ENCODE measurements at places on chromosomes 4 and X.

- H3K36me3 ChIP-seq = no peaks in the 10 kb centered on the region
- no peaks in the 10 kb centered on the region for H3K4me1 ChIP-seq
- no peak overlapping the region for H3K27ac ChIP-seq
- no peaks in the 10 kb centered on the region for H3K27me3 ChIP-seq
- no peak overlapping the region for H3K4me3 ChIP-seq
- no peak for DNase-seq
Observed at GRCh38 chr4:20944961-20945360, 244.7 kb downstream of the PACRGL start.

- no peak for DNase-seq
- no peak overlapping the region for H3K27ac ChIP-seq
- no peaks in the 10 kb centered on the region for H3K36me3 ChIP-seq
- H3K4me1 ChIP-seq = peaks cover 7% of the 10 kb centered on the region
- H3K4me3 ChIP-seq = no peak overlapping the region
- H3K27me3 ChIP-seq = no peaks in the 10 kb centered on the region
Observed at GRCh38 chrX:150062292-150063137, 124.2 kb upstream of the EOLA2 start.

DNA sequence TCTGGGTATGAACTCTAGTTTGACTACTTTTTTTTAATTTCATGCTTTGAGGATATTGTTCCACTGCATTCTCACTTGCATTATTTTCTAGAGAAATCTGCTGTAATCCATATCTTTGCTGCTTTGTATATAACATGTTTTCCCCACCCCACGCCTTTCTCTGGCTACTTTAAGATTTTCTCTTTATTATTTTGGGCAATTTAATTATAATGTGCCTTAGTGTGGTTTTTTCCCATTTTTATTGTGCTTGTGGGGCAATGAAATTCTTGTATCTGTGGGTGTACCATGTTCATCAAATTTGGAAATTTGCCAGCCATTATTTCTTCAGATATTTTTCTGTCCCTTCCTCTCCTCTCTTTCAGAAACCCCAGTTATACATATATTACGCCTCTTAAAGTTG is 15.1 kb upstream of the PPP2R2C start:
- no peaks in the 10 kb centered on the region for H3K36me3 ChIP-seq
- no peak overlapping the region for H3K27ac ChIP-seq

GRCh38 chrX:38055170-38055847 is 49.0 kb downstream of the SYTL5 start:
- no peak for DNase-seq
- H3K36me3 ChIP-seq = no peaks in the 10 kb centered on the region
- no peak overlapping the region for H3K27ac ChIP-seq
- H3K27me3 ChIP-seq = no peaks in the 10 kb centered on the region

- H3K4me1 ChIP-seq = no peaks in the 10 kb centered on the region
- no peak overlapping the region for H3K4me3 ChIP-seq
- no peaks in the 10 kb centered on the region for H3K27me3 ChIP-seq
- peak; percentile 46 for DNase-seq
- H3K27ac ChIP-seq = no peak overlapping the region
Observed at GRCh38 chr4:84319124-84319523, 180.0 kb downstream of the NKX6-1 start.

DNA sequence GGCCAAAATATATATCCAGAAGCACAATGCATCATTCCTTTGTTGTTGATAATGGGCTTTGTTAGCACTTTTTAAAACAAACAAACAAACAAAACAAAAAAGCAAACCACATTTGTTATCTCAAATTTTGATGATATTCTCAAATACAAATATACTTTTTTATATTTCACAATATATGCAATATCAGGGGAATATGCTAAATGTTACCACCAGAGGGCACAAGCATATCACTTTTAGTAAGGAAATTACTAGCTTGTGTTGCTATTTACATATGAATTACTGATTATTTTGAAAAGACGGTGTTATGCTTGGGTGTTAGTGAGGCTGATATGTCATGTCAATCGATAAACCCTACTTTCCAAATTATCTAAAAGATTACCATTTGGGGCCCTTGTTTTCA is 29.1 kb downstream of the RIPPLY1 start:
- H3K27me3 ChIP-seq = peaks cover 8% of the 10 kb centered on the region
- H3K4me3 ChIP-seq = no peak overlapping the region
- no peaks in the 10 kb centered on the region for H3K4me1 ChIP-seq
- DNase-seq = no peak
- H3K36me3 ChIP-seq = no peaks in the 10 kb centered on the region
- H3K27ac ChIP-seq = no peak overlapping the region

DNA sequence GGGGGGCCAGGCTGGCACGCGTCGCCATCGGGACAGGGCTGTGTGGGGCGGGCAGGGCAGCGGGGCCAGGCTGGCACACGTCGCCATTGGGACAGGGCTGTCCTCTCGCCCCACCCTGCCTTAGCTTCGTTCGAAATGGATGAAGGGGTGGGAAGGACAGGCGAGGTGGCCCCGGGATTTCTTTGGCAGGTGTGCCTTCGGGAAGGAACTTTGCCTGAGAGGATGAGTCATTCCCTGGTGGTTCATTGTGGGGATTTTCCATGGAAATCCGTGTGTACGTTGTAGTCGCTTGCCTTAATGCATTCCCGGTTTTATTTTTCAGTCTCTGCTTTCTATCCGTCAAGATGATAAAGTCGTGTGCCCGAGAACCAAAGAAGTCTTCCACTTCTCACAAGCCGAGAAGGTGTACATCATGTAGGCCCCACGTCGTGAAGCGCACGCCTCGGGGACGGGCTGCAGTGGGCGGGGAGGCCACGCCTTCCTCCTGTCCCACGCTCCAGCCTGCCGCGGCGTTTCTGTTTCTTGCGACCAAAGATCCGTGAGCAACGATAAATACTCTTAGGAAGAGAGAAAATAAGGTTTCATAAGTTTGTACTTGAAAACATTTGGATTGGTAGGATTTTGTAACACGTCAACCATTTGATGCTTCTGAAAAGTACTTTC is 8.1 kb upstream of the UVSSA start:
- no peaks in the 10 kb centered on the region for H3K4me1 ChIP-seq
- H3K27ac ChIP-seq = no peak overlapping the region
- H3K36me3 ChIP-seq = peaks cover 71% of the 10 kb centered on the region

DNA sequence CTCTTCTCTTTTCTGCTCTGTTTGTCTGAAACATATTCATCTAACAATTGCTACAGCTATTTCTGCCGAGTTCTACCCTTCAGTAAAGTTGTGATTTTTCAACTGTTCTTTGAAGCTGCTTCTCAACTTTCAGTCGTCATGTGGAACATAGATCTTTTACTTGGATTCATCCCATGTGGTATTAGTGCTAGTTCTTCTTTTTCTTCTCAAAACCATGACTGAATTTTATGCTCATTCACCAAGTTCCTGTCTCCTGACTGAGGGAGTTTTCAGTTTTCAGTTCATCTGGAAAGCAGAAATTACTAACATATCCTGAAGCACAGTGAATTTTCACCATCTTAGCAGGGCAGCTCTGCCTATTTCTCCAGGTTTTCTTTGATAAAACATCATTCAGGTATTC is 12.1 kb downstream of the ACSL4 start:
- H3K4me1 ChIP-seq = no peaks in the 10 kb centered on the region
- DNase-seq = no peak
- H3K36me3 ChIP-seq = no peaks in the 10 kb centered on the region
- H3K27me3 ChIP-seq = no peaks in the 10 kb centered on the region
- no peak overlapping the region for H3K27ac ChIP-seq

DNA sequence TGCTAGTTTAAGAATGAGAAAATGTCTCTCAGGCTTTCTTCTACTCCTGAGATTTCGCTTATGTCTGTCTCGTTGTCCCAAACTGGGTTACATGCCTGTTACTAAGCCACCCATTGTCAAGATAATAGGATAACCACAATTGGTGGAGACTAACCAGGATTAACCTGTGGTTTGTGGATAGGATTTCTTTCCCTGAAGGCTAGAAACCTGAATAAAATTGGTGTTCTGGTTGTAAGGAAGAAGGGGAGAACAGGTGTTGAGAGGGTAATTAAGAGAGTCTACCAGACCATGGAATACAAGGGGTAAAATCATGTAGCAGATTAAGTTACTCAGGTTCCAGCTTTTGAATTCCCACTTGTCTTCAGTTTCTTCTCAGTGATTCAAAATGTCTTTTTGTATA is 225.4 kb downstream of the CPE start:
- no peak overlapping the region for H3K27ac ChIP-seq
- no peaks in the 10 kb centered on the region for H3K36me3 ChIP-seq
- no peak overlapping the region for H3K4me3 ChIP-seq
- DNase-seq = no peak
- H3K27me3 ChIP-seq = no peaks in the 10 kb centered on the region
- no peaks in the 10 kb centered on the region for H3K4me1 ChIP-seq

- no peak overlapping the region for H3K27ac ChIP-seq
- no peaks in the 10 kb centered on the region for H3K27me3 ChIP-seq
- DNase-seq = no peak
- H3K4me3 ChIP-seq = no peak overlapping the region
- no peaks in the 10 kb centered on the region for H3K4me1 ChIP-seq
- H3K36me3 ChIP-seq = no peaks in the 10 kb centered on the region
Observed at GRCh38 chrX:136616987-136617685, 30.8 kb upstream of the CD40LG start.

DNA sequence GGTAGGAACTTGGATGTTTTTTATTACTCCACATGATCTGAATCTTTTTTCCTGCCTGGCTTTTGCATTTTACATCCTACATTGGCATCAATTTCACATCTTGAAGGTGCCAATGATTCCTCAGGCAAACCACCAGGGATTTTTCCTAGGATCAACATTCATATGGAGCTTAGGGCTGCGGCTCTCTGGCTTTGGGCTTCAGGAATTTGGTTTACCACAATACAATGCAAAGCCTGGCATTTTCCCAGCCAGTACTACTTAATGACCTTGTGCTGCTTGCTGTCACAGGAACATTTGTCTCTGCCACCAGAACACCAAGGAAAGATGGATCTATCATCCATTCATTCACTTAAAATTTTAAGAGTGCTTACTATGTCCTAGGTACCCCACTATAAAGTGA is 180.7 kb downstream of the PDGFC start:
- H3K36me3 ChIP-seq = no peaks in the 10 kb centered on the region
- no peaks in the 10 kb centered on the region for H3K27me3 ChIP-seq
- H3K27ac ChIP-seq = no peak overlapping the region

- H3K36me3 ChIP-seq = no peaks in the 10 kb centered on the region
- peak overlapping the region; percentile 35 for H3K27ac ChIP-seq
- H3K27me3 ChIP-seq = no peaks in the 10 kb centered on the region
- H3K4me1 ChIP-seq = peaks cover 46% of the 10 kb centered on the region
- no peak overlapping the region for H3K4me3 ChIP-seq
Observed at GRCh38 chr4:54276641-54277430, 47.7 kb downstream of the PDGFRA start.

- no peak for DNase-seq
- H3K36me3 ChIP-seq = no peaks in the 10 kb centered on the region
- peaks cover 23% of the 10 kb centered on the region for H3K4me1 ChIP-seq
- H3K27me3 ChIP-seq = no peaks in the 10 kb centered on the region
- H3K27ac ChIP-seq = no peak overlapping the region
Observed at GRCh38 chr4:147118528-147118927, 172.9 kb upstream of the TTC29 start.

DNA sequence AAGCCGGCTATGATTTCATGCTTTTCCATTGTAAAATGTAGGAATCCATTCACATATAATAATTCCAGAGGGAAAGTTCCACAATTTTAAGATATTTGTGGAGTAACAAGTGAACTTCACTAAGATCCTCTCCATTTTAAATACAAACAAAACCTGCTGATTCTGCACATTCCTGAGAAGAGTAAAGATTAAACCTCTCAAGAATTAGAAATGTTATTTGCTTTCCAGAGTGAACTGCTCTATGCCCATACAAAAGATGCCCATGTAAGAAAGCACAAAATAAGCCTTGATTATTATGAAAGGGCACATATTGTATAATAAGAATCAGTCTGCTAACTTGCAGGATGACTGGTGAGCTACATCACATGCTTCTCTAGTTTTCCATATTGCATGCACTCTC is 241.5 kb downstream of the COX18 start:
- H3K4me1 ChIP-seq = no peaks in the 10 kb centered on the region
- H3K36me3 ChIP-seq = no peaks in the 10 kb centered on the region
- no peaks in the 10 kb centered on the region for H3K27me3 ChIP-seq
- DNase-seq = no peak
- H3K27ac ChIP-seq = no peak overlapping the region

DNA sequence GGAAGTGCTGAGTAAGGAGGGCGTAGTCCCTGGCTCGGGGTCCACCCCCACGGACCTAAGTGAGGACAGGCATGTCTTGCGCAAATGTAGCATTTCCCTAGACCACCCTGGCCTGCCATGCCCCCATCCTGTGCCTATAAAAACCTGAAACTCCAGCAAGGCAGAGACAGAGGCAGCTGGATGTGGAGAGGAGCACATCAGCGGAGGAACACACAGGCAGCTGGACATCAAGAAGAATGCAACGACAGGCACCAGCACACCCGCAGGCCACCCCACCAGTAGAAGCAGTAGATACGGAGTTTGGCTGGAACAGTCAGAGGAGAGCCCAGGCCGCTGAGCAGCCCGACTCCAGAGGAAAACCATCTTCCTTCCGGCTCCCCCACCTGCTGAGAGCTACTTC is 345.9 kb downstream of the FSTL5 start:
- no peak for DNase-seq
- no peaks in the 10 kb centered on the region for H3K4me1 ChIP-seq
- H3K27me3 ChIP-seq = no peaks in the 10 kb centered on the region
- H3K4me3 ChIP-seq = no peak overlapping the region
- H3K36me3 ChIP-seq = no peaks in the 10 kb centered on the region

DNA sequence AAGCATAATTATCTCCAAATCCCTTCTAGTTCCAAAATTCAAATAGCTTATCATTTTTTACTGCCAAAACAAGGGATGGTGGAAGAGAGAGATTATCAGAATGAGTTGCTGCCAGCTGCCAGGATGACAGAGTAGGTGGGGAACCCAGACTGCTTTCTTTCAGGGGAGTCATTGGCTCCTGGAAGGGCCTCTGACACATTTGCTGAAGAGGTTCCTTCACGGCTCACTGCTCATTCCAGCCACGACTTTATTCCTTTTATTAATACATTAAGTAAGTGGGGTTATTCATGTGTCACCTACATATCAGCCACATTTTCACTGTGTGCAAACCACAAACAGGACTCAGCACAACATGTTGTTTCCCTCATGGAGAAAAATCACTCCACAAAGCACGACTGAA is 12.7 kb upstream of the SMIM43 start:
- no peaks in the 10 kb centered on the region for H3K27me3 ChIP-seq
- no peaks in the 10 kb centered on the region for H3K36me3 ChIP-seq

GRCh38 chr4:85522277-85522676 is 47.3 kb downstream of the ARHGAP24 start:
- no peak for DNase-seq
- H3K4me1 ChIP-seq = no peaks in the 10 kb centered on the region
- H3K36me3 ChIP-seq = no peaks in the 10 kb centered on the region
- H3K27ac ChIP-seq = no peak overlapping the region
- H3K4me3 ChIP-seq = no peak overlapping the region
- no peaks in the 10 kb centered on the region for H3K27me3 ChIP-seq

- H3K27ac ChIP-seq = no peak overlapping the region
- no peak overlapping the region for H3K4me3 ChIP-seq
- peaks cover 56% of the 10 kb centered on the region for H3K36me3 ChIP-seq
- H3K4me1 ChIP-seq = no peaks in the 10 kb centered on the region
- H3K27me3 ChIP-seq = no peaks in the 10 kb centered on the region
Observed at GRCh38 chr4:38896940-38897339, 29.3 kb downstream of the FAM114A1 start.

All from stomach (tissue), 19 donors.